ENCODE measurements at places on chromosomes 7 and 10.
A peak's percentile ranks its signal among the peaks of the same experiment; 100 is the strongest.

DNA sequence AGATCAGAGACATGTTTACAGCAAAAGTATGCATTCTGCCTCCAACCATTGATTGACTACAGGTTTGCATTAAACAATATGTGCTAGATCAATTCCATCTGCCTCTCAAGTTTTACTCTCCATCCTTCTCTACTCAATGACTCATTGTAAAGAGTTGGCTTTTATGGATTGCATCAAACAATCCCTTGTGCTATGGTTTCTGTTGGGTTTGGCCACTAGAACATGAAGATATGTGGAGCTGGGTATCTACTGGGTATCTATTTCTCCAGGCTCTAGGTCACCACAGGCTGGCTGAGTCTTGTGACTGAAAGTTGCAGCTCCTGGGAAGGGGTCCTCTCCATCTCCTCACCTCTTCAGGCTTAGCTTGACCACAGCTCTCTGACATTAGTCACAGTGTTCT, 204.7 kb downstream of the DGKI start:
- peak; percentile 18 for DNase-seq

DNA sequence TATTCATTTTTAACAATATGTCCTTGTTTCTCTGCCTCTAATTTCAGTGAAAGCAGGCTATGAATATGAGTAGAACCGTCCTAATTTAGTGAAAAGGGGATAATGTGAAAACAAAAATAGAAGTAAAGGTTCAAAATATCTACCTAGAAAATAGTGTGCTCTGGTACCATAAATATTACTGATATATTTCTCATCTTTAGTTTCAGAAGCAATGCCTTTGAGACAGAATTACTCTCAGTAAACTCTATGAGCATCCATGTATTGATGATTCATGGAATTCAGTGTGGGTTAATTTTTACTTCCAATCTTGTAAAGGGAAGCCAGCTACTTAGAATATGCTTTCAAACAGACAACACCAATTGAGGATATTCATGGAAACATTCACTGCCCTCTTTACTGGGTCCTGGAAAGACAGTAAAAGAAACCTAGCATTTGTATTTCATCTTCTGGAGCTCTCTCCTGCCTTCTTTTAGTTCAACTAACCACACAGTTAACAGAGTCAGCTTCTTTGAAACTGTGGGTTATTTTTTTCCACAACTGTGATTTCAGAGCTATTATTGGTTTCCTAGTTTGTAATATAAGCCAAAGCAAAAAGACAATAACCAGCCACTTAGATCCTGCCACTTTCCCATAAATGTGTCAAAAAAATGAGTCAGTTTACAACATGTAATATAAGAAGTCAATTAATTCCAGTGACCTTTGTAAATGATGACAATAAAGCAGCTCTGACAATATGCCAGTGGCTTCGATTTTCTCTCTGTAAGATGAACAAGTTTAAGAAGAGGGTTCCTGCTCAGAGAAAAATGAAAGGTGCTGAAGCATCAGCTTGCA, 1.7 kb downstream of the LRRN3 start:
- DNase-seq, result no peak

DNA sequence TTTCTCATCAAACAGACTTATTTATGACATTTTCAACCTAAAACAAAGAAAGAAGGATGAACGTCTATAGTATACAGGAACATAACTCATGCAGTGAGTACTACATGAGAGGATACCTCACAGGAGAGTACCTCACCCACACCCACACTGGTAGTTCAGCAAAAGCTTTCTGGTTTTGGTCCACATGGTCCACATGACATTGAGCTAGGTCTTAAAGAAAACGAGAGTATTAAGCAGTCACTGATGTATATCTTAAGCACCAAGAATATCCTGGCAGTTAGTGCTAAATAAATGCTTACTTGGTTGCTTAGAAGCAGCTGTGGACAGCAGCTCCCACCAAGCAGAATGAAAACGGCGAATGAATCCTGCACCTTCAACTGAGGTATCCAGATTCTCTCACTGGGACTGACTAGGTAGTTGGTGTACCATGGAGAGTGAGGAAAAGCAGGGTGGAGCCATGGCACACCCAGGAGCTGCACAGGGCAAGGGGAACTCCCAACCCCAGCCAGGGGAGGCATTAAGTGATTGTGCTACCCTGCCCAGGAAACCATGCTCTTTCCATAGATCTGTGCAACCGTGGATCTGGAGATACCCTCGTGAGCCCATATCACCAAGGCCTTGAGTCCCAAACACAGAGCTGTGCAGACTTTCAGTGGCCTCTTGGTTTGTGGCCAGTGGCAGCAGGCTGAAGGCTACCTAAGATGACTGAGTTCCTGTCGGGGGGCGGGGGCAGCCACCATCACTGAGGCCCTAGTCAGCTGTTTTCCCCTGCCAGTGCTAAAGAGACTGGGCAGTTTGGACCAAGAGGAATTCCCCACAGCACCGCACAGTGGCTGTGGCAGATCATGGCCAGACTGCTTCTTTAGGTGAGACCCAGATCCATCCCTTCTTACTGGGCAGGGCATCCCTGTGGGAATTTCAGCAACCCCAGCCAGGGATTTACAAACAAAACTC, 143.4 kb downstream of the SGMS1 start:
- no peak for DNase-seq

DNA sequence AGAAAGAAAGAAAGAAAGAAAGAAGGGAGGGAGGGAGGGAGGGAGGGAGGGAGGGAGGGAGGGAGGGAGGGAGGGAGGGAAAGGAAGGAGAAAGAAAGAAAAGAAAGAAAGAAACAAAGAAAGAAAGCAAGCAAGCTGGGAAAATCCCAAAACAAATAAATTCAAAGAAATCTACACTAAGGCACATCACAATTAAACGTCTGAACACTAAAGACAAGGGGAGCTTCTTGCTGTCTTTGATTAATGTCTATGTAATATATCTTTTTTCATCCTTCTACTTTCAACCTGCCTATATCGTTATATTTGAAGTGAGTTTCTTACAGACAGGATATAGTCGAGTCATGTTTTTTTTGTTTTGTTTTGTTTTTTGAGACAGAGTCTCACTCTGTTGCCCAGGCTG, 28.3 kb upstream of the EBF3 start:
- no peak for DNase-seq

DNA sequence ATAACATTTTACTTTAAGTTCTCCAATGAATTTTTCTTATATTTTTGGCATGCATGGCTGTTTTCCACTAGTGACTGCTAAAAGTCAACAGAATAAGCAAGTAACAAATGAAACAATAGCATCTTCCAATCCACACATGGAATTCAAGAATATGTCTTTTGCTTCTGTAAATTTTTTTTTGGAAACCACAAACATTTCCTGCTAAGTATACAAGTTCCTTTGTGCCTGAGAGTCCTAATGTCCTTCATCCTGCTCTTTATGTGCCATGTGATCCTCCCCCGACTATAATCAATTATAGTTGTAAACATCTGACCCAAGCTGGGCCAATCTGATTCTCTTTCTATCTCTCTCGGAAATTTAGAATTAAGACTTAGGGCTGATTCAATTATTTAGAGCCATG, 61.2 kb downstream of the PPP1R3C start:
- no peak for DNase-seq

GRCh38 chr7:141585592-141586510, 34.6 kb downstream of the AGK start:
- DNase-seq, result peak; percentile 93

All from ELR (cell line).